ENCODE measurements at places on chromosomes 11 and 22.

DNA sequence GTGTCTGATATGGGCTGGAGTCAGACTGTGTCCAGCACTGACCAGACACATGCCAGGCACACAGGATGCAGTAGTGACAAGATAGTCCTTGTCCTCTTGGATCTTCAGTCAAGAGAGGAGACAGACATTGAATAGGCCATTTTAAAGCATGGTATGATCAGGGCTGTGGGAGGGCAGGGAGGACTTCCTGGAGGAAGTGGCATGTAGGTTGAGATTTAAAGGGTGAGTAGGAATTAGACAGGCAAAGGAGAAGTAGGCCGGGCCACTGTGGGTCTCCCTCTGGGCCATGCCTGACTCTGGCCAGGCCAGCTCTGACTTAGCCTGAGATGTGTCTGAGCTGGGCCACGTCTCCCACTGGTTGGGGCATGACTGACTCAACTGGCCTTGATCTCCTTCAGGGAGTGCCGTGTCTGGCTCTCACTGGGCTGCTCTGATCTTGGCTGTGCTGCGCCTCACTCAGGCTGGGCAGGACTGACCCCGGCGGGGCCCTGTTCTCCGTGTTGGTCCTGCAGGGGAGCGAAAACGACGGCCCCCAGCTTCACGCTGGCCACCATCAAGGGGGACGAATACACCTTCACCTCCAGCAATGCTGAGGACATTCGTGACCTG lies 71.2 kb downstream of the MYO7A start:
- DNase-seq, result no peak

GRCh38 chr22:16783930-16784354 lies 41.3 kb downstream of the XKR3 start:
- DNase-seq, result no peak

DNA sequence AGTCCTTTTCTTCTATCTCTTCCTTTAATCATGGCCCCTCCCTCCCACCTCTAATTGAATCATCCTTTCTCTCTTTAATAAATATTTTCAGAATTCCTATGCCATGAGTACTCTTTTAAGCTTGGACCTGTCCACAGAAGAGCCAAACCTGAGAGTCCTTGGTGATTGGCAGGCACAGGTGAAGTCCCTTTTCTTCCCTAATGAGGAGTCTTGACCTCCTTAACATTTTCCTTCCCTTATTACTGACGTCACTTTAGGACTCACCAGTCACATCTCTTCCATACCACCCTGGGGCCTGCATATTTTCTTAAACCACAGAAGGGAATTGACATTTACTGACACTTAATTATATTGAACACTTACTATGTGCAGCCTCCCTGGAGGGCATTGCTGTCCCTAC lies 41.0 kb upstream of the RASSF10 start:
- DNase-seq, result no peak

- DNase-seq, result no peak
These were observed 11.6 kb downstream of the PISD start for GRCh38 chr22:31650391-31650790.

DNA sequence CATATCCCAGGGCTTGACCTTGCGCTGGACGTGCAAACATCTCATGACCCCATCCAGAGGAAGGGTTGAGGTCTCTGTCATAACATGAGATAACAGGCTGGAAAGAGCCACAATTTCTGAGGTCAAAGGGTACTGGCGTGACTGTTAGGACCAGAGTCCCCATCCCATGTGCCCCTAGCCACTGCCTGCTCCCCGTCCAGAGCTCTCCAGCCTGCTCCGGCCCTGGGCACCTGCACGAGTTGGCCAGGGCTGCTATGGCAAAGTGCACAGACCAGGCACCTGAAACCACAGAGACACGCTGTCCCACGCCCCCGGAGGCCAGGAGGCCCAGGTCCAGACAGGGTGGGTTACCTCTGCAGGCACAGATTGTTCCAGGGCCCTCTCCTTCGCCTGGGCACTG lies 58.9 kb downstream of the SHANK2 start:
- no peak for DNase-seq

DNA sequence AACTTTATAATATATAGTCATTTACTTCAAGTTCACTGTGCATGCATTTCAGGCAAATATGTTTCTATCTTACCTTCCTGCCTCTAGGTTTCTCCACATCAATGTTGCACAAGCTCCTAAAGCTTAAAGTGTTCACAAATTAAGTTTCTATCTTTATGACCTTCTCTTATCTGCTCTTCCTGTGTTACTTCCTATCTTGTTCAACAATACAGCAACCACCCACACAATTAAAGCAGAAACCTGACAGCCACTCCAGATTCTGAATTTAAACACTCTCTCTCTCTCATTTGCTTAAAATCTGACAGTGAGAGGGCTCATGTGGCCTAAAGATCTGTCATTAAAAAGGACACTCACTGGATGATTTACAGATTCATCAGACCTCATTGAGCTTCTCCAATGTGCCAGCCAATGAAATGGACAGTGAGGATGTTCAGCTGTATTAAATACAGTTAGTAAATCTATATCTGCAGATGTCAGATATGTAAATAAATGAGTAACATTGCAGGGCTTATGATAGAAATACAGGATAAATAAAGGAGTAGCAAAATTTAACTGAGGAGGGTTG lies 10.9 kb downstream of the PDGFD start:
- DNase-seq, result no peak

DNA sequence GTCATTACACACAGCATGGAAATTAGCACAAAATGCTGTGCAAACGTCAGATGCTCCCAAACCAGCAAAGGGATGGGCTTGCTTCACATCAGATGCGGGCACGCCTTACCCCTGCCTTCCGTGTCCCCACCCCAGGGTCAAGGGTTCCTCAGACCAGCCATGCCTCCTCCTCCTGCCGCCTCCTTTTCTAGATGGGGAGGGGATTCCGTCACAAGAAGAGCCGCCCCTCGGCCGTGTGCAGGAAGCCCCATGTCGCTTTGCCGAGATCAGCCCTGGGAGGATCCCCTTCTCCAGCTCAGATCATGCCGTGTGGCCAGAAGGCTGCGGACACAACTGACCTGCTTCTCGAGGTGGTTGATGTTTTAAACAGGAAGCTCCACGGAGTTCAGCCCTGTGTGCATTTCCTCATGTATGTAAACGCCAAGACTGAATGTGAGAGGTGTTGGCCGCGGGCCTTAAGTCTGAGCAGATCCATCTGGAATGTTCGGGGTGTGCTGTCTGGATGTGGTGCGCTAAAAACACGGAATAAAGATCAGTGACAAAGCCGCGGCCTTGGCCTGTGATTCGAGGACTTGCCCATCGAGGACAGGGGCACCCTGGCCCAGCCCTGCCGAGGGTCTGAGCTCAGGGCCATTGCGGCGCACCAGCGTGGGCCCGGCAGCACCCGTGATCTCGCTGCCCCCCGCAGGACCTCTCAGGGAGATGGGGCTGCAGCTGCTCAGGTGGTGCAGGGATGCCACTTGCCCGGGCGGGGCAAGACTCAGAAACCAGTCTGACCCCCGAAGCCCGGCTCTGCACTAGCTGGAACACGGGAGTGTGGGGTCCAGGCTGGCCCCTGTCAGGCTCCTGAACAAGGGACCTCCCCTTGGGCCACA lies 412.9 kb downstream of the TBC1D22A start:
- no peak for DNase-seq

- no peak for DNase-seq
These were observed 196.4 kb downstream of the GUCY1A2 start for GRCh38 chr11:106821826-106822225.

GRCh38 chr11:121909596-121909995 lies 206.4 kb downstream of the BLID start:
- DNase-seq, result no peak

- DNase-seq, result no peak
These were observed 155.7 kb downstream of the GRIK4 start for GRCh38 chr11:120667281-120667680.

DNA sequence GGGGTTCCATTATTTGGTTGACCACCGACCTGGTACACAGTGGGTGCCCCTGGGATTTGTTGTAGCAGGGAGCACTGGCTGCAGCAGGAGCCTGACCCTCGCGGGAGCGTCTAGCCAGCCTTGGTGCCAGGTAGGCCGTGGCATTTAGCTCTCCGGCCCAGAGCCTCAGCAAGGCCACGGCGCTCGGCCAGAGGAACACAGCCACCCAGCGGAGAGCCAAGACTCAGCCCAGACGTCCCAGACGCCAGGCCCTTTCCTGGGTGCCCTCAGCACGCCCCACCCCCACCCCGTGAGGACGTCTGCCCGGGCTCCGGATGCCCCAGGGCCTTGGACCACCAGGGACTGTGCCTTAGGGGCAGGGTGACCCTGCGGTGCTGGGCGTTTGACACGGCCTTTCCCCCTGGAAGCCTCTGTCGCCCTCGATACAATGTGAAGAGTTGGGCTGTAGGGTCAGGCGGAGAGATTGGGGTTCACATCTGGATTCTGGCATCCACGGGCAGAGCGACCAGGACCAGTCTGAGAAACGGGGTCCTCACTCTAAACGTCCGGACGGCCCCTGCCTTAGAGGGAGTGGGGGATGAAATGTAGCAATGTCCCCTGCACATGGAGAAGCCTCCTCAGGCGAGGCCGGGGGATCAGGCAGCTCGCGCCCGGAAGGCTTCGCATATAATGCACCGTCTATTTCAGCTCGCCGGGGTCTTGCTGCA lies 99.2 kb upstream of the FGF3 start:
- DNase-seq, result no peak

DNA sequence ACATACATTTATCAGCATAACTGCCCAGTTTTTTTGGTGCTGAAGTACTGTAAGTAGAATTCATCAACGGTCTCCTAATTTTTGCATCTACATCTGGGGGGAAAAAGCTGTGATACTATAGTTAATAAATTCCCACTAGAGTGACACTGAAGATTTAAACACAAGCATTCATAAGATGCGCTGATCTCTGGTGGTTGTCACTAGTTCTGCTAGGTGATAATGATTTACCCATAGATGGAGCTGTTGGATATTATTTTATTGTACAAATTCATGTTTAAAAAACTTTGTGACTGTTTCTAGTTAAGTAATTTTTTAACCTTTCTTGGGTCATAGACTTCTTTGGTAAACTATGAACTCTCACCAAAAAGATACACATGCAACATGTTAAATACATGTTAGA lies 106.6 kb downstream of the EMSY start:
- no peak for DNase-seq

Measured in stimulated activated CD8-positive, alpha-beta memory T cell treated with anti-CD3 and anti-CD28 coated beads, Interleukin-15, amount 100 ng/mL, for 4 hours (primary cell).